Activated T-helper 1 cell treated with anti-CD3 and anti-CD28 coated beads, Interleukin-12 subunit alpha, Interleukin-12 subunit beta, Interleukin-2, Interleukin-4 antibody, amounts not matched to agents 30 ng/mL and 10 ng/mL and 1 ng/mL, durations not matched to agents 14 hours and 24 hours and 36 hours (primary cell): ENCODE measurements at places on chromosomes 4 and X. TPM values are rescaled to one million over a fixed set of nuclear protein-coding genes. Genes with fewer than 3 reads are reported as not detected.

- H3K4me3 ChIP-seq, result no peak overlapping the region
- no peak overlapping the region for H3K27ac ChIP-seq
- peaks cover 4% of the 10 kb centered on the region for H3K36me3 ChIP-seq
- no peak for DNase-seq
These were observed 216.4 kb upstream of the AFF2 start for GRCh38 chrX:148284056-148284455.

PROM1 gene
- not detected in 2 replicates for total RNA-seq

GRCh38 chr4:23851464-23851863 lies 38.4 kb downstream of the PPARGC1A start:
- no peaks in the 10 kb centered on the region for H3K4me1 ChIP-seq
- no peaks in the 10 kb centered on the region for H3K27me3 ChIP-seq
- no peaks in the 10 kb centered on the region for H3K36me3 ChIP-seq
- DNase-seq, result no peak

TMEM175 gene
- 15.4 and 16.2 TPM in 2 replicates for total RNA-seq

- H3K36me3 ChIP-seq, result no peaks in the 10 kb centered on the region
- no peak overlapping the region for H3K4me3 ChIP-seq
- no peak for DNase-seq
- no peak overlapping the region for H3K27ac ChIP-seq
These were observed 28.1 kb downstream of the STARD8 start for GRCh38 chrX:68675571-68675970.

OCIAD2 gene
- 59.6 and 62.5 TPM in 2 replicates for total RNA-seq

GRCh38 chr4:158849681-158850080 lies 80.9 kb downstream of the FNIP2 start:
- H3K4me1 ChIP-seq, result peaks cover 14% of the 10 kb centered on the region
- no peaks in the 10 kb centered on the region for H3K27me3 ChIP-seq
- H3K4me3 ChIP-seq, result no peak overlapping the region

GRCh38 chr4:3877236-3877635 lies 111.1 kb downstream of the ADRA2C start:
- DNase-seq, result no peak
- H3K27me3 ChIP-seq, result peaks cover 45% of the 10 kb centered on the region
- H3K27ac ChIP-seq, result no peak overlapping the region
- no peaks in the 10 kb centered on the region for H3K36me3 ChIP-seq
- H3K4me1 ChIP-seq, result peaks cover 5% of the 10 kb centered on the region

- no peaks in the 10 kb centered on the region for H3K36me3 ChIP-seq
- no peaks in the 10 kb centered on the region for H3K4me1 ChIP-seq
- H3K27me3 ChIP-seq, result no peaks in the 10 kb centered on the region
- no peak overlapping the region for H3K27ac ChIP-seq
- no peak overlapping the region for H3K4me3 ChIP-seq
These were observed 796.6 kb upstream of the POU3F4 start for GRCh38 chrX:82711457-82711856.

SEL1L3 gene
- total RNA-seq, result 36.0 and 37.1 TPM in 2 replicates

- peaks cover 2% of the 10 kb centered on the region for H3K27me3 ChIP-seq
- no peak overlapping the region for H3K4me3 ChIP-seq
- peaks cover 4% of the 10 kb centered on the region for H3K36me3 ChIP-seq
- peaks cover 18% of the 10 kb centered on the region for H3K4me1 ChIP-seq
These were observed 15.8 kb upstream of the GAGE10 start for GRCh38 chrX:49287665-49288064.

EDA gene
- total RNA-seq, result 1.6 and 2.4 TPM in 2 replicates

DNA sequence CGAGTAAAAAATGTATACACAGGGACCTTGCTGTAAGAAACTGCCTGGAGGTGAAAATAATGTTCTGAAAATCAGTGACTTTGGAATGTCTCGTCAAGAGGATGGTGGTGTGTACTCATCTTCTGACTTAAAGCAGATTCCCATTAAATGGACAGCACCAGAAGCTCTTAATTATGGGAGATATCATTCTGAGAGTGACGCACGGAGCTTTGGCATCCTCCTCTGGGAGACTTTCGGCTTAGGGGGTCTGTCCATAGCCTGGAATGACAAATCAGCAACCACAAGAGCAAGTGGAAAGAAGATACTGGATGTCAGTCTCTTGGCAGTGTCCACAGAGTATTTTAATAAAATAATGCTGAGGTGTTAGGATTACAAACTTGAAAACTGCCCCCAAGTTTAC lies 129.4 kb downstream of the THOC2 start:
- no peak for DNase-seq
- no peak overlapping the region for H3K4me3 ChIP-seq
- no peaks in the 10 kb centered on the region for H3K4me1 ChIP-seq
- peaks cover 26% of the 10 kb centered on the region for H3K36me3 ChIP-seq
- H3K27me3 ChIP-seq, result no peaks in the 10 kb centered on the region

- peaks cover 15% of the 10 kb centered on the region for H3K4me1 ChIP-seq
- no peak for DNase-seq
- no peaks in the 10 kb centered on the region for H3K36me3 ChIP-seq
- H3K4me3 ChIP-seq, result no peak overlapping the region
- H3K27ac ChIP-seq, result no peak overlapping the region
These were observed 32.0 kb upstream of the KIAA0232 start for GRCh38 chr4:6750286-6751221.

DNA sequence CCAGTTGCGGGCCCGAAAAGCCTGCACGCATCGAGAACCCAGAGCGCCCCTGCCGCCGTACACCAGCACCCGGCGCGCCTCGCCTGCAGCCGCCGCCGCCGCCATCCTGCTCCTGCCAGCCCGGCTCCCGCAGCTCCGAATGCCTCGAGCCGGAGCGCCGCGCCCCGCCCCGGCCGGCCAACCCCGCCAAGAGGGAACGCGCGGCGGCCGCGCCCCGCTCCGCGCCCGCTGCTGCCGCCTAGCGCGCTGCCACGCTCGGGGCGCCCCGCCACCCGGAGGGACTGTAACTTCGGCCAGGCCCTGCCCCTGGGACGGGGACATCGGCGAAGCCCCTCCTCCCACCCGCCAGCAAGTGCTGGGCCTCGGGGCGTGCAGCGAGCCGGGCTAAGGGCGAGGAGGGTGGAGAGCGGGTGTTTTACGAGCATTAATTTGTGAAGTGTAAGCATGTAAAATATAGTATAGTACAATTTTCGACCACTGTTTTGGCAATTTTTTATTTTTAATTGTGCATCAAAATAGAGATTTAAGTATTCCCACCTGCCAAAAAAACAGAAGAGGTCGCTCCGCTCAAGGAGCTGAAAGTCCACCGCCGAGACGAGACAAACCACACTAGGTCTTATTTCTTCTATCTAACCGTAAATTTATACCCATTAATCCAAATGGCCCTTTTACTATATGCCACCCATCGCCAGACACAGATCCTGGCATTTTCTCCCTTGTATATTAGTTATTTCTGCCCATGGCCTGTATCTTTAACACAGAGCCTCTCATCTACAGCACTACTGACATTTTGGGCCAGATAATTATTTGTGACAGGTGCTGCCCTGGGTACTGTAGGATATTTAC lies at the start of gene QDPR:
QDPR (minus strand) TSS at position 141 of the 846 bp plus-strand sequence; CDS start at position 105, 36 bp downstream.
- H3K4me1 ChIP-seq, result peaks cover 15% of the 10 kb centered on the region
- DNase-seq, result peak; percentile 69
- H3K4me3 ChIP-seq, result peak within 1 kb of the TSS; percentile 98
- H3K27me3 ChIP-seq, result peaks cover 19% of the 10 kb centered on the region
- peaks cover 8% of the 10 kb centered on the region for H3K36me3 ChIP-seq
- peak within 1 kb of the TSS; percentile 92 for H3K27ac ChIP-seq

DNA sequence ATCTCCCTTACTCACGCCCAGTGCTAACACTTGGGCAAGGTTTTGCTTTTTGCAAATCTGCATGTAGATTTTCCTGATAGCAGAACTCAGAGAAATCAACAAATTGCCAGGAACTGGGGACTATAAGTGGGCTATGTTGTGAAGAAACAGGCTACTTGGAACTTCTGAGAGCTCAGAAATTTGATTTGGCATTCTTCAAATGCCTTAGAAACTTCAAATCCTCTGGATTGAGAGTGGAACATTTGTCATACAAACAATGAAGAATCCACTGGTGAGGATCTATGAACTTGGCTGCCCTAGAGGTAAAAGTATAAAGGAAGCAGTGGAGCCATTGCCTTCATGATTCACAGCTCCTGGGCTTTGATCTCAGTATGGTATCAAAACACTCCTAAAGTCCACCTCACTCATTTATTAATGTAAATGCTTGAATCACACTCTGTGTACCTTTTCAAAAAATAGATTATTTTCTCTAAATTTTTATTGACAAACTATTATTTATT lies 126.0 kb downstream of the GLRA3 start:
- H3K4me3 ChIP-seq, result no peak overlapping the region
- peaks cover 3% of the 10 kb centered on the region for H3K27me3 ChIP-seq
- no peaks in the 10 kb centered on the region for H3K36me3 ChIP-seq
- H3K4me1 ChIP-seq, result no peaks in the 10 kb centered on the region
- no peak overlapping the region for H3K27ac ChIP-seq
